GM12891 (cell line): ENCODE measurements at places on chromosomes 3 and 15.

DNA sequence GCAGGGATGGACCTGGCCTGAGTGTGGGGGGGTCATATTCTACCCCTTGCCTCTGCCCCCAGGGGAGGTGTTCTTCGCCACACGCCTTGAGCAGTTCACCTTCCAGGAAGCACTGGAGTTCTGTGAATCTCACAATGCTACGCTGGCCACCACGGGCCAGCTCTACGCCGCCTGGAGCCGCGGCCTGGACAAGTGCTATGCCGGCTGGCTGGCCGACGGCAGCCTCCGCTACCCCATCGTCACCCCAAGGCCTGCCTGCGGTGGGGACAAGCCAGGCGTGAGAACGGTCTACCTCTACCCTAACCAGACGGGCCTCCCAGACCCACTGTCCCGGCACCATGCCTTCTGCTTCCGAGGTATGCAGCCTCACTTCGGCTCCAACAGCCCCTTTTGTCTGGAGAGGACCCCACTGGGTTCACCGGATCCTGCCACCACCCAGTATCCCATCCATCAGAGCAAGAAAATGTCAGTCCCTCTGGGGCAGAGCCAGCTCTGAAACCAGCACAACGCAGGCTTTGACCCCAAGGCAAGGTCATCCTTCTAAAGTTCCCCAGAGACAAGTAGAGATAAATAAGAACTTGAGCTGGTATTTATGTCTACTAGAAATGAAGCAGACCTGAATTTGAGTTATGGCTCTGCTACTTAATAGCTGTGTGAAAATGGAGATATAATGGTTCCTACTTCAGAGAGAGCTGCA is 45.8 kb downstream of the HAPLN3 start:
- DNase-seq: no peak

GRCh38 chr3:124078953-124079911 is 87.3 kb upstream of the ROPN1 start:
- no peak for DNase-seq

GRCh38 chr15:59190291-59190690 is 16.4 kb upstream of the LDHAL6B start:
- DNase-seq: no peak

- DNase-seq: no peak
These were observed 268.5 kb downstream of the SQOR start for GRCh38 chr15:45903283-45903682.

GRCh38 chr3:13715167-13715954 is 164.5 kb downstream of the WNT7A start:
- no peak for DNase-seq

- no peak for DNase-seq
These were observed 33.1 kb upstream of the IQCF2 start for GRCh38 chr3:51828297-51828696.

- DNase-seq: no peak
These were observed 48.7 kb downstream of the CRABP1 start for GRCh38 chr15:78388865-78389264.

DNA sequence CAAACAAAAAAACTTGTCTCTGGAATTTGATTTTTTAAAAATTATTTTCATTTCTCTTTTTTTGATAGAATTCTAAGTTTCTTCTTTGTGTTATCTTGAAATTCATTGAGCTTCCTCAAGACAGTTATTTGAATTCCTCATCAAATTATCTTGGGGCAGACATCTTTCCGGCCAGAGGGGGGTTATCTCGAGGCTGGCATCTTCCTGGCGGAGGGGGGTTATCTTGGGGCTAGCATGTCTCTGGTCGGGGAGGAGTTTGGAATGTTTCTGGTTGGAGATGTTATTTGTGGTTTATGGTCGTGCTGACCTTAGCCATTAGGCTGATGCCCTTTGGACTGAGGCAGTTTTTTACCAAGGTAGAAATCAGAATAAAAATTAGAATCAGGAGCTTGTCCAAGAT is 15.9 kb upstream of the TUBGCP5 start:
- no peak for DNase-seq

DNA sequence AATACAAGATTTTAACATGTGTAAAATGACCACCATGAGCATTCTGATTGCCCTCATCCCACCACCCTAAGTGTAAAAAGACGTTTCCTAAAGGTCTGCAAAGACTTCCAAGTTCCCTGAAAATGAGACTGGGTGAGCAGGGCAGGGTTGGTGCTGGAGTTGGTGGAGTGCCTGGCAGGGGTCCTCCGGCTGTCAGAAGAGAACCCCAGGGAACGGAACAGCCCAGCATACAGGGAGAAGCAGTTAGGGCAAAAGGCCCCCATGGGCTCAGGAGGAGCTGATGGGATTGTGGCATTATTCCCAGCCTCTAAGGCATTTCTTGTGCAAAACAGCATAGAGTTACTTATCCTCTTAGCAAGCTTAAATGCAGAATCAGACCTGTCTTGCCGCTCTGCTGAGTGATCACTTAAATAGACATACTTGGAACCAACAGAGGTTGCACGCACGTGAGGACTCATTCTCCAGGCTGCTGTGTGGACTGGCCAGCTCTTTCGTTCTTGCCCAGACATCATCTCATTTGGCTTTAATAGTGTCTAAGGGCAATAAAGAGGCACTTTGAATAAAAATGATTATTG is 36.0 kb downstream of the XYLB start:
- no peak for DNase-seq

GRCh38 chr3:39896184-39896583 is 86.8 kb downstream of the MYRIP start:
- DNase-seq: no peak

DNA sequence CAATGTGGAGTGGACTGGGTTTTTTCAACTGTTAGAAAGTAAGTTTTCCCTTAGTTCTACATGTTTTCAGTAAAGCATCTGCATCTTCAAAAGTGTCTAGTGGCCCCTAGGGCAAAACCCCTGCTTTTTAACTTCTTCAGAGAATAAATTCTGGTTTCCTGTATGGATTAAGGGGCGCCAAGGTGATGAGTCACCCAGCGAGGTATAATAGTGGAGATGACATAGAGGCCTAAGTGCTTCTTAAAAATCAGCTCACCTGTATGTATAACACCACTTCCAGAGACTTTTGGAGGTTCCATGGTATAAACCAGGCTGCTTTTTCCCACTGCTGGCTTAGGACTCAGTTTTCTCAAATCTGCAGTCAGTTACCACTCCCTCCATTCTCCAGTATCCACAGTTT is 68.9 kb downstream of the SYN2 start:
- DNase-seq: no peak

DNA sequence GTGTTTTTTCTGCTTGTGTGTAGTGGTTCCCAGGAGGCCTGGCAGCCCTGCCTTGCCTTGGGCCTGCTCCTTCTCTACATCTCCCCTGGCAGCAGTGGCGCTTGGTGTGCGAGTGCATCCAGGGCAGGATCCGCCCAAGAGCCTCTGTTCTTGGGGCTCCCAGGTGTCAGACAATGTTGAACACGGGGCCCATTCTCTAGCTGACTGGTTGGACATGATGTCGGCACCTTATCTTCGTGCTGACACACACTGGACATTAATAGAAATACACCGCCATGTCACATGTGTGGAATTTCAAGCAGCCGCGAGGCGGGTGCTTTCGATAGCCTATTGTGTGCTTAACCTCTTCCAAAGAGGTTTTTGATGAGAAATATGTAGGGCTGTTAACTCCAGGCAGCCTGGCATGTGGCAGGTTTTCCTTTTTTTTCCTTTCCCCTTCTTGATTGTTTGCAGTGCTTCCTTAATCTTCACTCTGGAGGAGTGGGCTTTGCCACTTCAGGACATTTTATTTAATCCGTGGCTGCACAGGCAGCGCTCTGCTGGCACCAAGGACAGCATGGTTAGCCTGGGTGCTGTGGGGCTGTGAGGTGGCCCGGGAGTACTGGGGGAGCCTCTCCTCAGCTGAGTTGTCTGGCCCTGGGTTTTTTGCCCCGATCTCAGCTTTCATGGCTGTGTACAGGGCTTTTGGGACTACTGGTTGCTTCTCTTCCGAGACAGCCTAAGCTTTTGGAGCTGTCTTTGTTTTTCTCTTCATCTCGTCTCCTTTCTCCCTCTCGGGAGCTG is 42.5 kb downstream of the CHCHD6 start:
- no peak for DNase-seq

DNA sequence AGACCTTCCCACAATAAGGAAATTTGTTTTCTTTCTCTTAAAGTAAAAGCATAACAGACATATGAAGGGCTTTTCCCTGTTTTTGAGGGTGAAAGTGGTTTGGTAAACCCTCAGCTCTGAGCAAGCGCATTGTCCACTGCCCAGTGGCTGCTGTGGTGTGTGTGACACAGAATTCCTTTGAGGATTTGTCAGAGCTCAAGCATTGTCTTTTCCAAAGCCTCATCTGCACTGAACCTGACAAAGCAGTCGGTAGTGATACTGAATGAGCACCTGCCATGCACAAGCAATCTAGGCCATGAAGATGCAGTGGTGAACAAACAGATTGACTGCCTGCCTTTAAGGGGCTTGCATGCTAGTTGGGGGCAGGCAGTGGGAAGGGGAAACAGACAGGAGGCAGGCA is 128.3 kb downstream of the PLCL2 start:
- DNase-seq: no peak

GRCh38 chr3:55329849-55330248 is 157.3 kb downstream of the WNT5A start:
- DNase-seq: no peak
